ENCODE measurements at places on chromosomes 16 and 17. TPM values are rescaled to one million over a fixed set of nuclear protein-coding genes. Genes with fewer than 3 reads are reported as not detected.
A peak's percentile ranks its signal among the peaks of the same experiment; 100 is the strongest.

DNA sequence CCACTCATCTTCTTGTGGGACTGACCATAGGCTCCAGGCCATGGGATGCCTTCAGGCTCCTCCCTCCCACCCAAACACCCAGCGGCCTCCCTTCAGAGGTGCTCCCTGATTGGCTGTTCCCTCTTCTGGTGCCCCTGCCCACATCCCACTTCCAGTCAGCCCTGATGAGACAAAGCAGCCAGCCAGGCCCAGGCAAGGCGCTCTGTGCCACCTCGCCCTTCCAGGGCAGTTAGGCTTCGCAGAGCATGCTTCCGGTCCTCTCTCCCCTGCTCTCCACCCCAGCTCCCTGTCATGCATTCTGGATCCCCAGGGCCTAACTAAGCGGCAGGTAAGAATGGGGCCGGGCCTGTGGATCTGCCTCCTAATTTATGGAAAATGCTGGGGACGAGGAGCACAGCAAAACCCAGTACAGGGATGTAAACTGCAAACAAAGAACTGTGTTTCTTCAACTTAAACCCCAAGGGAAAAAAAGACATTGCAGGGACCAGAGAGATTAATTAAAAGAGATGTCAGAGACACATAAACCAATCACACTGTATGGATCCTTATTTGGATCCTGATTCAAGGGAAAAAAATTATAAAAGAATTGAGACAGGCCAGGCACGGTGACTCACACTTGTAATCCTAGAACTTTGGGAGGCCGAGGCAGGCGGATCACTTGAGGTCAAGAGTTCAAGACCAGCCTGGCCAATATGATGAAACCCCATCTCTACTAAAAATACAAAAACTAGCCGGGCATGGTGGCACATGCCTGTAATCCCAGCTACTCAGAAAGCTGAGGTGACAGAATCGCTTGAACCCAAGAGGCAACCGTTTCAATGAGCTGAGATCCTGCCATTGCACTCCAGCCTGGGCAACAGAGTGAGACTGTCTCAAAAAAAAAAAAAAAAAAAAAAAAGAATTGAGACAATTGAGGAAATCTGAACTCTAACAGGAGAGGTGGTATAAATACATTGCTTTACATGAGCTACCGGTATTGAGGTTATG is 26.0 kb downstream of the ZDHHC7 start:
- H3K4me1 ChIP-seq = peaks cover 41% of the 10 kb centered on the region
- H3K36me3 ChIP-seq = peaks cover 52% of the 10 kb centered on the region
- H3K27me3 ChIP-seq = no peaks in the 10 kb centered on the region

GRCh38 chr17:61468263-61468907 is 16.2 kb downstream of the TBX4 start:
- no peaks in the 10 kb centered on the region for H3K36me3 ChIP-seq
- no peak overlapping the region for H3K4me3 ChIP-seq
- H3K27ac ChIP-seq = no peak overlapping the region

DNA sequence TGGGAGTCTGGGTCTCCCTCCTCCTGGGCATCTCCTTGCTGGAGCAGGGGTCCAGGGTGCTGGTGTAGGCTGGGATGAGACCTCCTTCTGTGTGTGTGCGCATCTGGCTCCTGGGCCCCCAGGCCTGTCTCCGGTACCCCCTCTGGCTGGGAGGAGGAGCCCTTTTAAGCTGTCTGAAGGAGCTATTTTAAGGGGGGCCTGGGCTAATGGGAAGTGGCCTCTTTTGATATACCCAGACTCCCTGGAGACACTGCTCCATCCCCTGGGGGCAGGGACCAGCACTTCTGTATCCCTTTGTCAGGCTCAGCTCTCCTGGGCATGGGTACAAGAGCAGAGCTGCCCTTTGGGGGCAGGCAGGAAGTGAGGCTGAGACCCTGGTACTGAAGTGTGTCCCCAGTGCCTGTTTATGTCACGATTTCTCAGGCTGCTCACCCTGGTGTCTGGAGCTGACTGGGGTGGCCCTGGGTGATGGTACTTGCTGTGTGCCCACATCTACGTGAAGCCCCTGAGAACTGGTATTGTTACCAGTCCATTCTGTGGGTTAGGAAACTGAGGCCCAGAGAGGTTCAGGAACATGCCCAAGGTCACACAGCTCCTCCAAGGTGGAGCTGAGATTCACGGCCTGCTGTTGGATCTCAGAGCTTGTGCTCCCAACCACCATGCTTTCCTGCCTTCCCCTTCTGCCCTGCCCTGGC is 6.5 kb downstream of the ADCY7 start:
- no peak overlapping the region for H3K4me3 ChIP-seq
- DNase-seq = no peak
- no peak overlapping the region for H3K27ac ChIP-seq

DNA sequence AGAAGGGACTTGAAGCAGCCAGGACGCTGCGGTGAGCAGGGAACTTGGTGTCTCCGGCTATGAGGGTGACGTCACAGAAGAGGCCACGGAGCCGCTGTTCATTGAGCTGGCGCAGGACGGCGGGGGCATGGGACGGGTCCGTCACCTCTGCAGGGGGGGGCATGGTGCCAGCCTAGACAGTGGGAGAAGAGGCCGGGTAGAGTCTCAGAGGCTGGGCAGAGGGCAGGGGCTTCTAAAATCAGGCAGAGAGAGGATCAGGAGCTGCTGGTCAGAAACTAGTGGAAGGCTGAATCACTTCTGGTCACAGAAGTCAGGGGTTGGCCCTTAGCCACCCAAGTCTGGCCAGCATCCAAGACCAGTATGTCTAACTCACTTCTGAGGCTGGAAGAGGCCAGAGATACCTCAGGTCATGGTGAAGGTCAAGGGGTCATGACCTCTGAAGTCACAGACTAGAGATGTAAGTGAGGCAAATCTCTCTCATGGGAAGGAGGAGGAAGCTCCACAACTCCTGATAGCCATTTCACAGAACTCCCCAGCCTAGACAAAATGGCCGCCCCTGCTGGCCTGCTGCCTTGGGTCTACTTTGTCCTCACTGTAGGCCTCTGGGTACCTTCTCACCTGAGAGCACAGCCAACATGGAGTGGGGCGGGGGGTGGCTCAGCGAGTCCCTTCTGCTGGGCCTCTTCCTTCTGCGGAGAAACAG is 12.6 kb downstream of the ZBTB4 start:
- H3K27ac ChIP-seq = peak overlapping the region; percentile 60
- H3K36me3 ChIP-seq = peaks cover 43% of the 10 kb centered on the region
- peaks cover 69% of the 10 kb centered on the region for H3K4me1 ChIP-seq
- no peak overlapping the region for H3K4me3 ChIP-seq
- no peaks in the 10 kb centered on the region for H3K27me3 ChIP-seq

WNT9B gene
- not detected for total RNA-seq

GRCh38 chr17:29090750-29091605 is 48.0 kb downstream of the PIPOX start:
- no peaks in the 10 kb centered on the region for H3K27me3 ChIP-seq
- DNase-seq = no peak
- H3K4me1 ChIP-seq = no peaks in the 10 kb centered on the region
- peaks cover 89% of the 10 kb centered on the region for H3K36me3 ChIP-seq
- H3K27ac ChIP-seq = no peak overlapping the region

GRCh38 chr16:63650550-63650949 is 1471.3 kb downstream of the CDH11 start:
- DNase-seq = no peak
- no peaks in the 10 kb centered on the region for H3K36me3 ChIP-seq
- H3K4me3 ChIP-seq = no peak overlapping the region
- H3K27ac ChIP-seq = no peak overlapping the region

GRCh38 chr17:29303386-29303785 is 9.4 kb upstream of the NUFIP2 start:
- no peak overlapping the region for H3K4me3 ChIP-seq
- H3K36me3 ChIP-seq = no peaks in the 10 kb centered on the region
- no peak for DNase-seq
- H3K27ac ChIP-seq = no peak overlapping the region
- H3K27me3 ChIP-seq = no peaks in the 10 kb centered on the region

GRCh38 chr17:75557075-75557851 is 30.3 kb upstream of the MYO15B start:
- H3K4me1 ChIP-seq = peaks cover 8% of the 10 kb centered on the region
- DNase-seq = no peak
- no peaks in the 10 kb centered on the region for H3K27me3 ChIP-seq
- no peak overlapping the region for H3K4me3 ChIP-seq
- H3K36me3 ChIP-seq = no peaks in the 10 kb centered on the region

KRT24 gene
- 1.5 TPM for total RNA-seq

- H3K36me3 ChIP-seq = no peaks in the 10 kb centered on the region
- H3K27me3 ChIP-seq = no peaks in the 10 kb centered on the region
- no peak overlapping the region for H3K27ac ChIP-seq
- no peak overlapping the region for H3K4me3 ChIP-seq
- DNase-seq = peak; percentile 86
Observed at GRCh38 chr16:72120026-72120425, 26.4 kb downstream of the DHX38 start.

GRCh38 chr16:89511374-89511773 is 3.2 kb downstream of the SPG7 start:
- no peak for DNase-seq
- H3K27ac ChIP-seq = no peak overlapping the region
- H3K4me1 ChIP-seq = peaks cover 31% of the 10 kb centered on the region
- H3K27me3 ChIP-seq = no peaks in the 10 kb centered on the region
- H3K4me3 ChIP-seq = no peak overlapping the region
- peaks cover 57% of the 10 kb centered on the region for H3K36me3 ChIP-seq

GRCh38 chr16:9365370-9365728 is 273.9 kb downstream of the HAPSTR1 start:
- DNase-seq = peak; percentile 89
- H3K27me3 ChIP-seq = no peaks in the 10 kb centered on the region
- no peak overlapping the region for H3K4me3 ChIP-seq

ITGAL gene
- total RNA-seq = 5.4 TPM

DNA sequence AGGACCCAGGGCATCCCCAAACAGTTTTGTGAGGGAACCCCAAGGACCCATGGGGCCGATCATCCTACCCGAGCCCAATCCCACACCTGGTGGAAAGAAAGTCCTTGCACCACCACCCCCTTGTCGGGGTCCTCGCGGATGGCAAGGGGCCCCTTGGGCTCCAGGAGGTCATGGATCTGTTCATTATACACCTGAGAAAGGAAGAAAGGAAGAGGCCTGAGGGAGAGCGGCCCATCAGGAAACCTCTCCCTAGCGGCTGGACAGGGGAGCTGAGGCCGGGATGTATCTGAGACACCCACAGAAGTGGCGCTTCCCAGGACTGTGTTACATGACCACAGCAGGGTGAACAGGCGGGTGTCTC is 12.8 kb downstream of the KIF18B start:
- no peak overlapping the region for H3K4me3 ChIP-seq
- no peaks in the 10 kb centered on the region for H3K4me1 ChIP-seq
- no peaks in the 10 kb centered on the region for H3K27me3 ChIP-seq
- no peak overlapping the region for H3K27ac ChIP-seq
- H3K36me3 ChIP-seq = no peaks in the 10 kb centered on the region
- DNase-seq = no peak

ALOX12 gene
- 16.0 TPM for total RNA-seq

DNA sequence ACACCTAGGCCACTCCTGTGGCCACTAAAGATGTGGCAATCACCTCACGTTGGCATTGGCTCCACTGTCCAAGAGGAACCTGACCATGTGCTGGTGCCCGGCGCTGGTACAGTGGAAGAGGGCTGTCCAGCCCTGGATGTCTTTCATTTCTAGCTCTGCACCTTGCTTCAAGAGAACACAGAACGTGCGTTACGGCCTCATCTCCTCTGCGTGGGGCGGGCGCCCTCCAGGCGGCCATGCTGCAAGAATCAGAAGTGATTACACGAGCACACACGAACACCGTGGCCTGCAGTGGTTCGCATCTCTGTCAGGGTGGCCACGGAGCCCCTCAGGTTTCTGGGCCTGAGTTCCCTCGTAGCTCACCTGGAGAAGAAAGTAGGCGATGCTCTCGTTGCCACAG is 7.5 kb downstream of the ANKS3 start:
- no peaks in the 10 kb centered on the region for H3K4me1 ChIP-seq
- no peak overlapping the region for H3K27ac ChIP-seq
- H3K27me3 ChIP-seq = no peaks in the 10 kb centered on the region
- DNase-seq = no peak

DNA sequence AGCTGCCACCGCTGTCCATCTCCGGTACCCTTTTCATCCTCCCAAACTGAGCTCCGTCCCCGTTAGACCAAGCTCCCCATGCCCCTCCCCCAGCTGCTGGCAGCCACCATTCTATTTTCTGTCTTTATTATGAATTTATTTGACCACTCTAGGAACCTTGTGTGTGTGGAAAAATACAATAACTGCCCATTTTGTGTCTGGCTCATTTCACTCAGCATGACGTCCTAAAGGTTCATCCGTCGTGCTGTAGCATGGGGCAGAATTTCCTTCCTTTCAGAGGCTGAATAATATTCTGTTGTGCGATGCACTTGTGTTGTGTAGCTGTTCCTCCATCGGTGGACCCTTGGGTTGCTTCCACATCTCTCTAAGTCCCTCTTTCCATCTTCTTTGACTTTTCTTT is 263.1 kb downstream of the SEC14L1 start:
- H3K36me3 ChIP-seq = peaks cover 12% of the 10 kb centered on the region
- H3K4me1 ChIP-seq = peaks cover 75% of the 10 kb centered on the region
- no peaks in the 10 kb centered on the region for H3K27me3 ChIP-seq

GRCh38 chr17:29076722-29077121 is 33.8 kb downstream of the PIPOX start:
- DNase-seq = no peak
- no peaks in the 10 kb centered on the region for H3K4me1 ChIP-seq
- no peak overlapping the region for H3K4me3 ChIP-seq
- no peaks in the 10 kb centered on the region for H3K36me3 ChIP-seq
- H3K27ac ChIP-seq = no peak overlapping the region

DNA sequence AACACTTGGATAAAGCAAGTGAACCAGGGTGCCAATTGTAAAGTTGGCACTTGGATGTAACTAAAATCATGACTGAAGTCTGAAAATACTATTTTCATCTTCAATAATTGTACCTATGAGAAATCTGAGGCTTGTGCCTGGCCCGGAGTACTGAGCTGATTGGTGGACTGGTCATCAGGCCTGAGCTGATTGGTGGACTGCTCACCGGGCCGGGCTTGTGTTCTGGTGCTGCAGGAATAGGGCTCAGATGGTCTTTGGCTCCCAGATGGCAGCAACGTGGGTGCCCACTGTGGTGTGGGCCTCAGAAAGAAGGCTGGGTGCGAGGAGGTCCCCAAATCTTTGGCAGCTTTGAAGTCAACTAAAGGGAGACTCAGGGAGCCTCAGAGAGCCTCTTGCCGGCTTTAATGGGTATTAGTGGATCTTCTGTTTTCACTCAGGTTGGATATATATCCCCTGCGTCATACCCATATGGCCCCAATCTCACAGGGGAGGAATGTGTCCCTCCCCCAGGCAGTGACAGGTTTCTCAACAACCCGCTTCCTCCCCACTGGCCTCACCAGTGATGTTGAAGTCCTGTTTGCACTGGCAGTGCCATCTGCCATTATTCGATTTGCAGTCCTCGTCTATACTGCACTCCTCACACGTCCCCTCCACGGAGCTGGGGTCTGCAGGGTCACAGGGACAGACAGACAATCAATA is 4.7 kb downstream of the UMOD start:
- H3K36me3 ChIP-seq = no peaks in the 10 kb centered on the region
- DNase-seq = no peak
- H3K27me3 ChIP-seq = no peaks in the 10 kb centered on the region
- no peaks in the 10 kb centered on the region for H3K4me1 ChIP-seq
- no peak overlapping the region for H3K27ac ChIP-seq
- no peak overlapping the region for H3K4me3 ChIP-seq

TEN1 gene
- total RNA-seq = 10.3 TPM

GRCh38 chr17:40480501-40481003 is 20.9 kb downstream of the TNS4 start:
- no peak for DNase-seq
- no peaks in the 10 kb centered on the region for H3K27me3 ChIP-seq
- no peak overlapping the region for H3K4me3 ChIP-seq
- no peaks in the 10 kb centered on the region for H3K36me3 ChIP-seq
- peaks cover 67% of the 10 kb centered on the region for H3K4me1 ChIP-seq

PARD6A gene
- 1.2 TPM for total RNA-seq

Data from vagina (tissue), 2 donors.